ENCODE measurements at places on chromosomes 7 and 10.

DNA sequence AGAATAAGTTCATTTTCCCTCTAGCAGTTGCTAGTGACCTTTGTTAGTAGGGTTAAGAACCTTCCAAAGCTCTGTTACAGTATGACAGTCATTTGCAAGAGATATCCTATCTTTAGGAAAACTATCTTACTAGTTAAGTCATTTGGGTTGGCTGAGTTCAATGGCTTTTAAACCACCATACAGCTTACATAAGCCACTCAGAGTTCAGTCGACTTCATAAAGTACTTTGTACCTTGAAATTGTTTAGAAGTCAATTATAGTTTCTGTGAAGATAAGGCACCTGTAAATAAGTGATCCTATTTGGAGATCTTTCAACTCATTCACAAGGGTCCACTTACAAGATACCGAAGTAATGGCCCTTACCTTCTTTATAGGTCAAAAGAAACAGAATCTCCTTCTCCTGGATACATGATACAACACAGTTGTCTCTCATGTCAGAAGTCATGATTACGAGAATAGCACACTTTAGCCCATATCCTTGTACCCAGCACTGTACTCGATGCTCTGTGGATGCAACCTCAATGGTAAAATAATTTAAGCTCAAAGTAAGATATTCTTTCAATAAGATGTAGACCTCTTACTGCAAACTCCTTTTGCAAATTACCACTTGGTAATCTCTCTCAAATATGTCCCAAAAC lies 11.9 kb upstream of the ABCC2 start:
- no peak for DNase-seq

DNA sequence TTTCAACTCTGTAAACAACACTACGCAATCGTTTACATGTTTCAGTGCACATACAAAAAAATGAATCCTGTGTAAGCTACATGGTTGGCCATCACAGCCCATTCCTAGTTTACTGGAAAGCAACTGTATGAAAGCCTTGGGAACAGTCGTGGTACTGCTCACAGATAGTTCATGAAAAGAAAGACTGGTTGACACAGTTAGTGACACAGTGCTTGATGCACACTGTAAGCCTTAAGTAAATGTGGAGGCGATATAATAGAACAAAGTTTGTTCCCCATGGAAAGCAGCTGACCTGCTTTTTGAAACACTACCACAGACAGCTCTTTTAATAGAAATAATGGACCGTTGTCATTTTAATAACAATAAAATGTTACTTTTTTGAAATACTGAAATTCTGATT lies 5.1 kb downstream of the CACNA2D1 start:
- DNase-seq, result no peak

- no peak for DNase-seq
Observed at GRCh38 chr7:47097431-47097830, 484.5 kb downstream of the TNS3 start.

GRCh38 chr10:66746246-66746645 lies 179.6 kb upstream of the LRRTM3 start:
- no peak for DNase-seq

GRCh38 chr7:5426226-5426475 lies 2.5 kb upstream of the TNRC18 start:
- no peak for DNase-seq

- no peak for DNase-seq
Observed at GRCh38 chr7:134394056-134394455, 64.8 kb downstream of the AKR1B1 start.

DNA sequence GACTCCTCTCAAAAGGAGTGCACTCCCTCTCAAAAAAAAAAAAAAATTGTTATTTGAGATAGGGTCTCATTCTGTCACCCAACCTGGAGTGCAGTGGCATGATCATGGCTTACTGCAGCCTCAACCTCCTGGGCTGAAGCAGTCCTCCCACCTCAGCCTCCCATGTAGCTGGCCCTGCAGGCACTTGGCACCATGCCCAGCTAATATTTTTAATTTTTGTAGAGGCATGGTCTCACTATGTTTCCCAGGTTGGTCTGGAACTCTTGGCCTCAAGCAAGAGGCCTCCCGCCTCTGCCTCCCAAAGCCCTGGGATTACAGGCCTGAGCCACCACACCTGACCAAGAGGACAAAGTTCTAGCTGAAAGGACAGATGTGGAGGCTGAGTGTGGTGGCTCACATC lies 120.3 kb downstream of the EPC1 start:
- DNase-seq, result no peak

GRCh38 chr10:78467496-78468106 lies 433.9 kb downstream of the RPS24 start:
- DNase-seq, result no peak

DNA sequence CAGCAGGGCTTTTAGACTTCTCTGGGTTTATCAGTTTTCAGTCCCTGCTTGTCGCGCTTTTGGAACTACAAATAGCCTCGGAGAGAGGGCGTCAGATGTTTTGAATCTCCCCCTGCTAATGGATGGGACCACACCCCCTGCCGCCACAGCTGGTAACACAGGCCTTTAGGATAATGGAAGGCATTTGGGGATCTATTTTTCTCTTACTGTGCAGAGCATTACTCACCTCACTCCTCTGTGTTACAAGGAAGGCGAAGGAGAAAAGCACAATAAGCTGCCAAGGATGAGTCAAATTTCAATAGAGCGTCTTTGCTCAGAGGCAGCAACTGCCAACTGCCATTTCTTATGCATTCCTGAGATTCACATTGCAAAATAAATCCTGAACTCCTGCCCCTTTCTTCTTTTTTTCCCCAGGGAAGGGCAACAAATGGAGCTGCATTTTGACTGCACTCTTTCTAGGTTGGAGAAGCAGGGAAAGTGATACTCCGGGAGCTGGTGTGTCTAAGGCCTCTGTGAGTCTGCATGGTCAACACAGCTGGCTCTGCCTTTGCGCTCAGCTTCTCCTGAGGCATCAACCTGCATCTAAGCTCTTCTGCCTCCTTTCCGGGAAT lies 31.5 kb upstream of the SMNDC1 start:
- DNase-seq, result no peak

GRCh38 chr7:86833360-86833759 lies 189.7 kb downstream of the GRM3 start:
- no peak for DNase-seq

- DNase-seq, result no peak
Observed at GRCh38 chr10:21280971-21281572, 244.4 kb downstream of the SKIDA1 start.

DNA sequence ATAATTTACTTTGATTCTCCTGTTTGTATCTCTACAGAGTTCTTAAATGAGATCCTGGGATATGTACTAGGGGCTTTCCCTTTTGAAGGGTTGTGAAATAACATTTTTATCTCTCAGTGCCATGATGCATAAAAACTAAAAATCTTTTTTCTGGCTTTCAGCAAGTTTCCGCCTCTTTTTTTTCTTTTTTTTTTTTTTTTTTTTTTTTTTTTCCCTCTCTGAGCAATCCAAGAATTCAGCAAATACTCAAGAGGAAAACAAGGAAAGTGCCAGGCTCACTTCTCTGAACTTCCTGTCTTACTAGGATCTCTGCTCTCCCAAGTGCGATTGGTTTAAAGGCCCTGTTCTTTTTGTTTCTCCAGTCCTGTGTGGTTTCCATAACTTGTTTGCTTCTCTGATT lies 79.9 kb downstream of the HYCC1 start:
- DNase-seq, result no peak

DNA sequence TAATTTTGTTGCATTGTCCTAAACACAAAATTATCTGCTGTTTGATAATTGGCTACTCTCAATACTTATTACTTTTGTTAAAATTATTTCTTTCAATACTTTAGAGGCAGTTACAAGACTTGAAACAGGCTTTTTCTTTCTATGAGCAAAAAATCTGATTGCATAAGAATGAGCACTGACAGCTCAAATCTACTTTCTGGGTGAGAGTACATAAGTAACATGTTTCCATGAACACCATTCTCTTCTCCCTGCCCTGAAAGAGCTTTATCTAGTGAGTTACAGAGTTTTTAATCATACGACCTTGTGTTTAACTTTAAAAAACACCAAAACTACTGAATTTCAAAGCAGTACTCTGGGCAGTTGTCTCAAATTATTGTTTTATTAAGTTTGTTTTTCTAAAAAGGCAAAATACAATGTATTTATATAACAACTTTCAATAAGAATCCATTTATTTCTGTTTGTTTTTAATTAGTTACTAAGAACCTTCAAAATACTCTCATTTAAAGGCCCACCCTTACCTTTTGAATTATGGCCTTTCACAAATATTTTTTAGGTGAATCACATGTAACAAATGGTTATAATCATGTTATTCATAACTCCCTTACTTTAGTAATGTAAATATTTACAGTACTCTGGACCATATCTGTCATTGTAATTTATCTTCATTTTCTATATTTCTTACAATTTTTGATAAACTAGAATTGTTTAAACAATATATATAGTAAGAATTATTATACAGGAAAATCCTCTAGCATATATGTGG lies 23.0 kb upstream of the TFAM start:
- no peak for DNase-seq

GRCh38 chr7:106426803-106427202 lies 142.0 kb upstream of the NAMPT start:
- no peak for DNase-seq
